ENCODE measurements at places on chromosomes 7 and 10.

GRCh38 chr7:144057954-144058353 is 9.2 kb downstream of the OR2A5 start:
- no peak for DNase-seq

- no peak for DNase-seq
Observed at GRCh38 chr10:108060246-108060645, 895.7 kb upstream of the SORCS1 start.

- DNase-seq, result no peak
Observed at GRCh38 chr10:98469001-98469931, 22.5 kb upstream of the HPS1 start.

DNA sequence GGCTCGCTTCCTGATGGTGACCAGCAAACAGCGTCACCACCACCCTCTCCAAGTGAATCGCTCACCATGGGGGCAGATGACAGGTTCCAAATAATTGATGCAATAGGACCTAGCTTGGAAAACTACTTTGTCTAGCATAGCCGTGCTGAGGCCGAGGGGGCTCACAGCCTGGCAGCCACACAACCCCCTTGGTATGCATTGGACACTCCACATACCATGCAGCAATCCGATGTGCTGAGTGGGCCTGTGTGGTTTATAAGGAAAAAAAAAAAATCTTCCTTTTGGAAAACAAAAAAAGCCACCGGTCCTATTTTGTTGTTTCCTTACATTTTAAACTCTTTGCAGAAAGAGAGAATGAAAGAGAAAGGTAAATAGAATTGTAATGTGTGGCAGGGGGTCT is 15.1 kb downstream of the GATA3 start:
- DNase-seq, result no peak

DNA sequence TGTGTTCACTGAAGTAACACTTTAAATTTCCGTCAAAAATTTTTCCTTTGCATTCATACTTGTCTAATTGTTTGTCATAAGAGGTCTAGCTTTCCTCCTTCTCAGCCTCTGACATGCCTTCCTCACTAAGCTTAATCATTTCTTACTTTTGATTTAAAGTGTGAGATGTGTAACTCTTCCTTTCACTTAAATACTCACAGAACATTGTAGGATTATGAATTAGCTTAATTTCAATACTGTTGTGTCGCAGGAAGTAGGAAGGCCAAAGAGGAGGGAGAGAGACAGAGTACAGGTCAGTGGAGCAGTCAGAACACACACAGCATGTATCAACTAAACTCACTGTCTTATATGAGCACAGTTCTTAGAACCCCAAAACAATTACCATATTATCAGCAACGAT is 99.0 kb downstream of the SRPK2 start:
- DNase-seq, result no peak

GRCh38 chr7:37234334-37234733 is 214.3 kb downstream of the ELMO1 start:
- no peak for DNase-seq

GRCh38 chr7:140134039-140134438 is 42.7 kb downstream of the KDM7A start:
- DNase-seq, result no peak

GRCh38 chr7:84144480-84144879 is 50.1 kb downstream of the SEMA3A start:
- no peak for DNase-seq

DNA sequence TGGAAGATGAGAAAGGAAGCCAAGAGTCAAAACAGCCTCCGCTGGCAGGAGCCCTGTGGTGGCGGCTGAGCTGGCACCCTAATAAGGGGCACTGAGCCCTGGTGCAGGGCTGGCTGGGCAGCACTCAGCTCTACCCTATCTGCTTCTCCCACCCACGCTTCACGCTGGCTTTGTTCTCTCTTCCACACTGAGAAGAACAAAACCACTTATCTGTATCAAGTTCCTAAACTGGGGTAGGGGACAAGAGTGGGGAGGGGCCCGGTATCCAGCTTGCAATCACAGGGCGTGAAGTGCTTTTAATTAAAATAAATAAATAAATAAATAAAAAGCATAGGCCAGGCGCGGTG is 52.1 kb downstream of the FAM53B start:
- DNase-seq, result no peak

DNA sequence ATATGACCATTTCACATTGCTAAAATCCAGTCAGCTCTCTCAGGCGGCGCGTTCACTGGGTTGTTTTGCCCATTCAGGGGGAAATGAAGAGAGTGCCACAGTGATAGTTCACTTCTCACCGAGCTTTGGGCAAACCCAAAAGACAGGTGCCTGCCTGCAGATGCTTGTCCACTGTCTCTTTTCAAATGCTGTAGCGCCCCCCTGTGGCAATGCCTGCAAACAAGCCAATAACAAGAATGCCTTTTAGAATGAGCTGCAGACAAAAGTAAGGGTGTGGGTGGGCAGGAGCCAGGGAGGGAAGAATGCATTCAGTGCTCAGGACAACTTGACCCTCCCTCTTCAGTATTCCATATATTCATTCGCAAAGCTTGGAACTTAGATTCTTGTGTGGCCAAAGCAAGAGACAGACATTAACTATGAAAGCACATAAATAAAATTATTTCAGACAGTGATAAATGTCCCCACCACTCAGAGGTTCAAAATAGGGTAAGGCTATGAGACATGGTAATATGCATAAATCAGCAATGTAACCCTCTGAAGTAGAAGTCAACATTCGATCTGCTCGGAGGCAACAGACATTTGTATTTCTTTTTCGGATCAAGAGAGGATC is 86.9 kb downstream of the JAZF1 start:
- DNase-seq, result no peak

DNA sequence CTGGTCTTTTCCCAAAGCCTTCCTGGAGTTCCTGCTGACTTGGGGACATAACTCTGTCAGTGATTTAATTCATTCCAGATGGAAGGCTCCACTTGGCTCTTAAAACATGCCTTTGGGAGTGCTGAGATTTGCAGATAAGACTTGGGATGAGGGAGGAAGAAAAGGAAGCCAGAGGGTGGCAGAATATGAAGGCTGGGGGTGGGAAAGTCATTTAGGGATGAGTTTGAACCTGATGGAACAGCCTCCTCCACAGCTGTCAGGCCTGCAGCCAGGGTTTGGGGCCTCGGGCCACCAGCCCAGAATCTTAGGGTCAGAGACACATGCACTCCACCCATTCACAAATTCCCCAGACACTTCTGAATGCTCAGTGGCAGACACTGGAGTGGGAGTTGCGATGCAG is 28.4 kb upstream of the EIF5AL1 start:
- DNase-seq, result no peak

DNA sequence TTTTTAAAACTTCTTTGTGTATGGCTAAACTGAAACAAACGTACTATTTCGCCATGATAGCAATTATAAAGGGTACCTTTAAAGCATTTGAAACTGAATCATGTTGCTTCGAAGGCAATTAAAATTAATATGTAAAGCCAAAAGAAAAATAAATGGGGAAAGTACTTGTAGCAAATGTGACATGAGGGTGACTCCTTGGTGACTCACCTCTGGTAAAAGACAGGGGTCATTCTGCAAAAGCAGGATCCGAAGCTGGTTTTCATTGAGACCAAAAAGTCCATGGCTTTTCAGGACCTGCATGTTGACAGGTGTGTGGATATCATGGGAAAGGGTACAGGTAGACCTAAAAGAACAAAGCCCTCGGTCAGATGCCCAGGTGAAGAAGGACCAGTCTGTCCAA is 1.5 kb downstream of the ZC3HAV1L start:
- no peak for DNase-seq

All from stimulated activated CD8-positive, alpha-beta memory T cell treated with anti-CD3 and anti-CD28 coated beads, Interleukin-4, amount 100 ng/mL, for 4 hours (primary cell).